NCI-H2081 (cell line): ENCODE measurements at places on chromosomes 5 and 9.
A peak's percentile ranks its signal among the peaks of the same experiment; 100 is the strongest.

- no peak for DNase-seq
These were observed 54.3 kb downstream of the ASS1 start for GRCh38 chr9:130498918-130499698.

DNA sequence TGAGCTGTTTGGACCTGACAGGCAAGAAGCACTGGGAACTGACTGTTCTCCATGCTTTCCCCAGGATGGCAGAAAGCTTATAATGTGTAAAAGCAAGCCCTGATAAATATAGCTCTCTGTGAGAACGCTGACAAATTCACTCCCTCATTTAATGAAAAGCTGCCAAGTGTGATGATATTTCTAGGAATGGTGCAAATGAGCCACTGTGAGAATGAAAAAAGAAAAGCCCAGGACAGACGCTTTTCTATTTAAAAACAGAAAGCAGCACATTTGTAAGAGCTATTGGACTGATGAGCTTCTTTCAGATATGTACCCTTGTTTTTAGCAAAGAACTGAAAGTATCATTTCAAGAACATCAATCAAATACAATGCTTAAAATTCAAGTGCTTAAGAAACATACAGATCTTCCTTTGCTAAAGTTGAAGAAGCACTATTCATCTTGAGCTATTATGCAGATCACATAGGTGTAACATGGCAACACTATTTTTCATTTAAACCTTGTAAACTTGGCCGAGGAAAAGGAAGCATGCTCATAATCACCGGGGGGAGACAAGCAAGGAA, 842.6 kb upstream of the ACO1 start:
- DNase-seq: peak; percentile 45

DNA sequence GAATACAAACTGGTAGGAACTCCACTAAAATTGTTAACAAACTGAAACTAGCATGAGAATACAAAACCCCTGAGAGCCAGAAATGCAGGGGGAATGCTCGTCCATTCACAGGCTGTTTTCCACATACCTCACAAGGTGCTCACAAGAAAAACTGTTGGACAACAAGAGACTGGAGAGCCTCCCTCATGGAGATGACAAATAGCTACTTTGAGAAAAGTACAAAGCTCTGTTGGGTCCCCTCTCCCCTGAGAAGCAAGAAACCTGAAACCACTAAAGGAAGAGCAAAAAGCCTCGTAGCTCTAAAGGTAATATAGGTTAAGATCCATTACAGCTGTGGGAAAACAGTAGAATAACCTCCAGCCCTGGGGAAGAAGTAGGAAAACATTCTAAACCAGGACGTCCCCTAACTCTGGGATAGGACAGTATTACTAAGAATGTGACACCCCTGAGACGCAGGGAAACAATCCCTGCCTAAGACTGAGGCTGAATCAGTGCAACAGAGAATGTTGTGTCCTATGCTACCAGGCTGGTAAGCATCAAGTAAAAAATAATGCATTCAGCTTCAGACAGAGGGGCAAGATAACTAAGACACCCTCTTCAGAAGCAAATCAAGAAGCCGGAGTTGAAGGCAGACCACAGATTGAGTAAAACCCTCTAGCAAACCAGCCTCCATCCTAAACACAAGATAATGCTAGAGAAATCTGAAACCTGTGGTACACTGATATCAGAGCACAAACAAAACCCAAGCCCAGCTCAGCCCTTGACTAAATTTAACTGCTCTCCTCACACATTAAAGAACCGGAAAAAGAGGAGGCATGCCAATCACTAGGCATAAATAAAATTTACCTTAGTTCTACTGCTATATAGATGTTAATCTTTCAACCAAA, 160.2 kb downstream of the SSBP2 start:
- no peak for DNase-seq

- no peak for DNase-seq
These were observed 282.6 kb upstream of the PTGER4 start for GRCh38 chr5:40397091-40397490.

DNA sequence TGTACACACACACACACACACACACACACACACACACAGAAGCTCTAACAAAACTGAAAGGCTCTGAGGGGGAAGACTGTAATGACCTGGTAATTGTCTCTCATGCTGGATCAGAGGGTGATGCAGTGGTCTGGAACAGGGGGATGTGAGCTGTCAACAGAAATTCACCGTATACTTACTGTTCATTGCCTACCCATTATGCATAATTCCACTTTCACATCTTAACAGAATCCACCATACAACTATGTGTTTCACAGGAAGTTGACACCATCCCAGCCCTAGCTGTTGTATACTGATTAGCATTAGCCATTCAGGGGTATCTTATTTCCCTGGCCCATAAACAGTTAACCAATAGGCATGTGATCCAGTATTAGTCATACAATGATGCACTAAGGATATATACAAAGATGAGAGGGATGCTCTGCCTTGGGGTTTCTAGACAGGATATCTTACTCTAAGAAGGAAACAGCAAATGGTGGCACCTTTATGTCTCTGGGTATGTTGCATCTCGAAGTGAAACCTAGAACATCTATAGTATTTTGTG, 396.5 kb upstream of the BRINP1 start:
- DNase-seq: no peak

GRCh38 chr5:54087436-54087835, 222.9 kb downstream of the ARL15 start:
- no peak for DNase-seq
